Stimulated activated CD8-positive, alpha-beta memory T cell treated with anti-CD3 and anti-CD28 coated beads, Interleukin-15, amount 100 ng/mL, for 1 hour (primary cell): ENCODE measurements at places on chromosomes 12 and 14.

DNA sequence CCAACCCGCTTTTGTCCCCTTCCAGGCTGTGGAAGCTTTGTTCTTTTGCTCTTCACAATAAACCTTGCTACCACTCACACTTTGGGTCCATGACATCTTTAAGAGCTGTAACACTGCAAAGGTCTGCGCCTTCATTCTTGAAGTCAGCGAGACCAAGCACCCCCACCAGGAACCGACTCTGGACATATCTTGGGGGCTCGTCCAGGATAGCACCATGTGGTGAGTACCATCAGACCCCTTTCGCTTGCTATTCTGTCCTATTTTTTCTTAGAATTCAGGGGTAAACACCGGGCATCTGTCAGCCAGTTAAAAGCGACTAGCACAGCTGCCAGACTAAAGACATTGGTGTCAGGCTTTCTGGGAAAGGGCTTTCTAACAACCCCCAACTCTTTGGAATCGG is 137.6 kb upstream of the PPFIA2 start:
- no peak for DNase-seq

DNA sequence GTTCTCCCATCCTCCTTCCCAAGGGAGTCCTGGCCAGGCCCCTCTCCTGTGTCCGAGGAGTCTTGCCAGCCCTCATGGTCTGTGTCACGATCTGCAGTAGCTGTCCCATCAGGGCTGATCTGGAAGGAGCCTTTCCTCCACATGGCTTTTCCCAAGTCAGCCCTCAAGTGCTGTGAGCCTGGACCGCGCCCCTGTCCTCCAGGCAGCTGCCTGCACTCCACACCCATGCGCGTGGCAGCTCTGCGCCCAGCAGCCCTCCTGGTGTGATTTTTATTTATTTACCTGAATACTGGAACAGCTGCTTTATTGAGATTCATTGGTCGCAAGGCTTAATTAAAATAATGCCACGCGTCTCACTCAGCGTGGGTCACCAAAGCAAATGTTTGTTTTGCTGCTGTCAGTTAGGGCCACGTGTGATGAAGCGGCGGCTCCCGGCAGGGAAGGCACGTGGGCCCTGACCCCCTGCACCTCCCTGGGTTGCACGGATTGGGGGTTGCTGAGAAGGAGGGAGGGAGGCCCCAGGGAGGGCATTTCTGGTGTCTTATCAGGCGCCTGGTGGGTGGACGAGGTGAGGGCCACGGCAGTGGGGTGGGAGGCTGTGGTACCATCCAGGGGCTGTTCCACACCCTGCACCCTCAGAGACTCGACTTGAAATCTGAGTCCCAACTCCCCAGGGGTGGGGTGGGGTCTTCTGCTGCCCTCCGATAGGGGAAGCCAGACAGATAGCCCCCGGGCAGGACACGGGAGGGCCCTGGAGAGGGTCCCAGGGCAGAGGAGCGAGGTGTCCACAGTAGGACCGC is 206.3 kb upstream of the C14orf180 start:
- DNase-seq: no peak

DNA sequence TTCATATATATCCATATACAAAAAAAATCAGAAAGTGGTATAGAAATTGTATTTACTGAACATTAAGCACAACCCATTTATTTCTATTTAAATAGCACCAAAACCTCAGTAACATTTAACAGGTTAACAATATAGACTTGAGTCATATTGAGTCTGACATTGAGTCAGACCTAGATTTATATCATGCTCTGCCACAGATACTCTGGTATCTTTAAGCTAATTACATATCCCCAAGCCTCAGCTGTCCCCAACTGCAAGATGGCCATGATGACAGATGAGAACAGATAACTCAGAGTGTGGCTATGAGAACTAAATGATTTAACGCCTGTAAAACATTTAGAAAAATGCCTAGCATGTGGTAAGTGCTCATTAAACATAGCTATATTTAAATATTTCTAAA is 40.3 kb downstream of the IFNG start:
- DNase-seq: no peak

- no peak for DNase-seq
These were observed 65.8 kb upstream of the METAP2 start for GRCh38 chr12:95408201-95408600.

DNA sequence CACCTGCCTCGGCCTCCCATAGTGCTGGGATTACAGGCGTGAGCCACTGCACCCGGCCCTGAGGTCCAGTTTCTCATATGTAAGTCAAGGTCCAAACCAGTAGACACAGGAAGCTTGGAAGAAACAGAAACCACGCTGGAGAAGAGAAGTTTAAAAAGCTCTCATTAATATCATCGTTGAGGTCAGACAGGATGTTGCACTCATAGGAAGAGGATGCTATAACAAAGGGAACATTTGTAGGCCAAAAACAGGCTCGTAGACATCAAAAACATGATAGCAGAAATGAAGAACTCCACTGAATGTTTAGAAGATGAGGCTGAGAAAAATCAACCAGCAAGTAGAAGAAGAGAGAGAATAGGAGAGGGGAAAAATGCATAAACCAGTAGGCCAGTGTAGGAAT is 46.8 kb downstream of the ACACB start:
- DNase-seq: no peak

GRCh38 chr14:81819910-81820309 is 286.3 kb upstream of the SEL1L start:
- DNase-seq: no peak

GRCh38 chr12:77609016-77609415 is 221.7 kb upstream of the NAV3 start:
- DNase-seq: no peak

GRCh38 chr12:76636121-76636692 is 76.6 kb upstream of the OSBPL8 start:
- DNase-seq: no peak

GRCh38 chr12:90301561-90302133 is 593.0 kb upstream of the ATP2B1 start:
- DNase-seq: no peak

DNA sequence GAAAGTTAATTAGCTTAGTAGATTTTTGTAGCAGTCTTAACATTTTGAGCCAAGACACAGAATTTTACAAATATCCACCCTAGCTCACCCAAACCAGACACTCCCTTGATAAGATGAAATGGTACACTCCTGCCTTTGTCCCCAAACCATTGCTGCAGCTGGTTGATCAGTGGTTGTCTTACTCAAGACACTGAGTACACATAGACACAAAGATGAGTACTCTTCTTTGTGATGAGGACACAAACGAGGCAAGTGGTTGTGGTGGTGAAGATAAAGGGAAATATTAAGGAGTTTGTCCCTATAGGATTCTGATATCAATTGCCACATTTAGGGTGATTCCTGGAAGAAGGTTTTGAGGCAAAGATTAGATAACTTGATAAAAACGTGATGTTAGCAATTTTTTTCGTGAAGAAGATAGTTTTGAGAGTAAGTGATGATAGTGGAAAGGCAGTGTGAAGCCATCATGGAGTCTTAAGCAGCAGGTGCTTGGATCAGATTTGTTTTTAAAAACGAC is 21.4 kb upstream of the ATP2B1 start:
- no peak for DNase-seq

DNA sequence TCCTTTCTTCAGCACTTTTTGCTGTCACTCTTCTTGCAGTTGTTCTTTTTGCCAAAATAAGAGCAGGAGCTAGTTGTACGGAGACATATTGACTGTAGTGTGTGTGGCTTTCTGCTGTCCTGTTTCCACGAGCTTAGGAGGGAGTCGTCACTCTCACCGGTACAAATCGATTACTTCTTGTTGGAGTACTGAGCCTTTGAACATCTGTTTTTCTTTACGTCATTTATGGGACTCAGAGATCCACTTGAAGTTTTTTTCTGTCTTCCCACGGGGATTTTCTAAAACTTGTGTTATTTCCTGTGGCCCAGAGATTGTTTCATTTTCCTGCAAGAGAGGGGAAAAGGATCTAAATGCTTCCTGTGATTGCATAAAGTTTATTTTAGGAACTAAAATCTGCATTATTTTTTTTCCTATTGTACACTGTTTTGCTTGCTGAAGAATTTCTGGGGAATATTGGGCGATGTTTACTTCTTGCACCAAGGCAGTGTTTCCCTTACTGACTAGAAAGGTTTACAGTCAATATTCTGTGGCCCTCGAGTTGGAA is 199.8 kb upstream of the ARHGAP5 start:
- no peak for DNase-seq
